Stimulated activated CD4-positive, alpha-beta T cell treated with anti-CD3 and anti-CD28 coated beads, Interleukin-12 subunit alpha, Interleukin-12 subunit beta, amount 100 ng/mL, for 4 hours (primary cell): ENCODE measurements at places on chromosomes 12 and 14.

DNA sequence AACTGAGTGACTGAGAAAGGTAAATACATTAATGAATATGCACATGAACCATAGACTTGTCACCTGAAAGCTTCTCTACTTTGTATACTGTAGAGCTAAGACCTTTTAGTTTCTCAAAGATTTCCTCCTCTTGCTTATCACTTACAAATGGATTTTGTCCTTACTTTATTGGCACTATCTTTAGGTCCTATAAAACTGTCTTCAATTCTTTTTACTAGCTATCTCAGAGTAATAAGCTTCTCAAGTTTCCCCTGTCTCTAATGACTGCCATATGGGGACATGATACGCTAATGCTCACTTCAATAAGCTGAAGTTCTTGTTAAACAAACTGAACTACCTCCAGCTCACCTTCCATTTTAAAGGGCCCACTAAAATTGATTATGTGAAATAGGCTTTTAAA is 468.2 kb upstream of the CCDC196 start:
- no peak for DNase-seq

- no peak for DNase-seq
Measured at GRCh38 chr12:65611396-65611795, 212.9 kb upstream of the HMGA2 start.

DNA sequence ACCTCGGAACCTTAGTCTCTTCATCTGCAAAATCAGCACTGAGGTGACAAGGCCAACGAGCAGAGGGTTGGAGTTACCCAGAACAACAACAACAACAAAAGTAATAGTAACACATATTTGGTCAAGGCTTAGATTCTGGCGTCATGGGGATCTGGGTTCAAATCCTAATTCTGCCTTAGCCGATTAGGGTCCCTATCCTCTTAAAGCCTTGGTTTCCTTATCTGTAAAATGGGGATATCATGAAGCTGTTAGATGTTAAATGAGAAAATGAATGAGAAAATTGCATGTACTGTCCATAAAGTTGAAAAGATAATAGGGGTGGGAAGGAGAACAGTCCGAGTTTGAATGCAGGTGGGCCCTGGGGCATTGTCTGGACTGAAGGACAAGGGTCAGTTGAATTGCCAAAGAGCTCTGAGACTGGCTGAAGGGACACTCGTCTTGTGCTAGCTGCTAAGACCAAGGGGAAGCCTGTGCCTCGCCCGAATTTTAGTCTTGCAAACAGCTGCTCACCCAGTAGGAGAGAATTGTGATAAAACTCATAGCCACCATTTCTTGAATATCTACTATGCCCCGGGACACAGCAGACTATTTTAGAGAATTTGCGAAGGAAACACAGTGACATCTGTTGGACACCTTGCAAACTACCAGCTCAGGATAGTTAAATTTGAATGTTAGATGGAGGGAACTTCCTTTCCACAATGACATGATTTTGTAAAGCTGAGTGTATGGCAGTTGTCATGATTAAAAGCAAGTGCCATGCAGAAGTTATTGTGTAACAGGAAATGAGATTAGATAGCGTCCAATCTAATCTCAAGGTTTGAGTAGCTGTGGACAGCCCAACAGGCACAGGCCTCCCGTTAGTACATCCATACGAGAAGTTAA is 6.8 kb upstream of the HNF1A start:
- DNase-seq: no peak

GRCh38 chr12:110379631-110380030 is 23.9 kb downstream of the ANAPC7 start:
- no peak for DNase-seq

DNA sequence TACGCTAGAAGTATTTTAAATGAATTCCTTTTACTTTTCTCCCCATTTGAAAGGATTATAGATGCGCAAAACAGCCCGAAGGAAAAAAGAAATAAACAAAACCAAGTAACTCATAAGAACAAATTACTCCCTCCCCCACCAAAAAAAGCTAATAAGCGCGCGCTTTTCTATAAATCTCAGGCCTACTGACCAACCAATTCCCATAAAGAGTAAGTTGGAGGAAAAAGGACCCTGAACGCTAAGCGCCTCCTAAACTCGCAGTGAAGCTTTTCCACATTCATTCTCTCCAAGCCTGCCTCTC is 588 bp downstream of the MBIP start:
- DNase-seq: no peak

DNA sequence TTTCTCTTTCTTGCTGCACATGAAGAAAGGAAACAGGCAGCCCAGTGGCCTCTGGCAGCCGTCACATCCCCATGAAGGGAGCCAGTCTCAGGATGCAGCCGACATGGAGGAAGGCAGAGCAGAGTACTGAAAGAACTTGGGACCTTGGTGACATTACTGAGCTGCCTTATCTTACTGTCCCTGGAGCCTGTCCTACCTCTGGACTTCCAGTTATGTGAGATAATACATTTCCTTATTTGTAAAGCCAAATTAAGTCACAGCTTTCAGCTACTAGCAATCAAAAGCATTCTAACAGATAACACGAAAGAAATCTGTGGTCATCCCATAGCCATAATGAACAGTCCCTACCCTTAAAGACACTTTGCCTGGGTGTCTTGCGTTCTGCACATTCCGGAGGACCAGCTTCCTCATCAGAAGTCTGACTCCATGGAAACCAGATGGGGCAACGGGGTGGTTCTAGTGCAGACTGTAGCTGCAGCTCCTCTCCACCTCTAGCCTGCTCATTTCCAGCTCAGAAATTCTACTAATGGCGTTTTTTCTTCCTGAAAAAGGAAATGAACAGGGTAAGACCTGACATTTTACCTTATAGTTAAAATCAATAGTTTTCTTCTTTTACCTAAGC is 7.8 kb upstream of the EGLN3 start:
- no peak for DNase-seq

DNA sequence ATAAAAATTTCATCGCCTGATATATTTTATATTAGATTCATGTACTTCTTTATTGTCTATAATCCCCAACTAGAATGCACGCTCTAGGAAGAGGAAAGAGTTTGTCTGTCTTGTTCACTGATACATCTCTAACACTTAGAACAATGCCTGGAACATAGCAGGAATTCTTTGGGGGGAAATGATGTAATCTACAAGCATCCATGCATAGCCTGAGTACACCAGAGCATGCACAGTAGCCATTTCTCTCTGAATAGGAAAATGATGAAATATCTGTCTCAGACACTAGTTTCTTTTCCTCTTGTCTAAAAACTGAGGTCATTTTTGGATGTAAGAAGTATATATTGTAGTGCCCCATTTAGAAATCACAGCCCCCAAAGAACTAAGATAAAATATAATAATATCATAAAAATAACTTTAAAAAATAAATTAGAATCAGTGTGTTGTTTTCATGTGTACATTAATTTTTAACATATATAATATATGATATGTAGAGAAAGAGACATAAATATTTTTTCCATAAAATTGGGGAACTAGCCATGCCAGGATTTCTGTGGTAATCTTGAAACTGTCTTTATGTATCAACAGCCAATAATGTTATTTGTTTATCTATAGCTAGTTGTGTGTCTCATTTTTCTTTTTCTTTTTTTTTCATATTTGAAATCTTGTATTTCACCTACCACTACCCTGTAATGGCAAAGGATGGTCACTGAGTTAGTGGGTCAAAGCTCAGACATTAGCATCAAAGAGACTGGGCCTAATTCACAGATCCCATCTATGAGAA is 155.6 kb upstream of the TMCC3 start:
- no peak for DNase-seq

GRCh38 chr12:52059582-52060497 is 8.6 kb downstream of the NR4A1 start:
- no peak for DNase-seq

DNA sequence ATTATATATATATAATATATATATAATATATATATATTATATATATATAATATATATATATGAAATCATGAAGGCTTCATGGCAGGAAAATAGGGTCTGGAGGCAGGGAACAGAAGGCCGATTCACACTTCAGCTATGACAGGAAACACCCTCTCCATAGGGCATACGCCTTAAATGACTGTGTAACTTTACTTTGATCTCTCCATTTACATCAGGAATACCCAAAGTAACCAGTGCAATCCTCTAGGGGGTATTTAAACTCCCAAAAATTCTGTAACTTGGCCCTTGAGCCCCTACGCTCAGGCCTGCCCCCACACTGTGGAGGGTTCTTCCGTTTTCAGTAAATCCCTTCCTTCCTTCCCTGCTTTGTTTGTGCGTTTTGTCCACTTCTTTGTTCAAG is 40.4 kb upstream of the PPP2R5C start:
- DNase-seq: no peak

DNA sequence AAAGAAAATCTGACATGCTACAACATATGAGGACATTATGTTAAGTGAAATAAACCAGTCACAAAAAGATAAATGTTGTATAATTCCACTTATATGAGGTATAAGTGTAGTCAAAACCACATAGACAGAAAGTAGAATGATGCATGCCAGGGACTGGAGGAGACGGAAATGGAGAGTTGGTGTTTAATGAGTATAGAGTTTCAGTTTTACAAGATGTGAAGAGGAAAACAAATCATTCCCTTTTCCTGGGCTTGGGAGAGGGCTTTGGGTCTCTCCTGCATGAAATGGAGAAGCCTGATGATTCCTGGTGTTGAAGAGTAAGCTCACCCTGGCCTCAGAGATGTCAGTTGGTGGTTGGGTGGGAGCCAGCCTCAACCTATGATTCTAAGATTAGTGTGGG is 158.4 kb upstream of the PLXNC1 start:
- DNase-seq: no peak

GRCh38 chr12:71566655-71567054 is 97.0 kb downstream of the ZFC3H1 start:
- no peak for DNase-seq

- no peak for DNase-seq
Measured at GRCh38 chr12:4320497-4320852, 538 bp upstream of the TIGAR start.

DNA sequence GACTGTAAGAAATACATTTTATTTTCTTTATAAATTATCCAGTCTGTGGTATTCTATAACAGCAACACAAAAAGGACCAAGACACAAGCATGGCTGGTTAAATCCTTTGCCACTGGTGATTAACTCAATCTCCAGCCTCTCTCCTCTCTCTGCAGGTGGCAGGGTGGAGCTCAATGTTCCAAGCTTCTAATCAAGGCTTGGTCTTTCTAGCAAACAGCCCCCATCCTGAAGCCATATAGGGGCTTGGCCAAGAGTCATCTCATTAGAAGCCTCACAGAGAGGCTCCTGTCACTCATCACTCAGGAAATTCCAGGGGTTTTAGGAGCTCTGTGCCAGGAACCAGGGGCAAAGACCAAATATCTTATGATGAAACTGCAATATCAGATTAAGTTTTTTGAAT is 12.0 kb downstream of the C12orf75 start:
- no peak for DNase-seq

GRCh38 chr14:105455766-105456660 is 18.6 kb upstream of the CRIP2 start:
- DNase-seq: no peak

DNA sequence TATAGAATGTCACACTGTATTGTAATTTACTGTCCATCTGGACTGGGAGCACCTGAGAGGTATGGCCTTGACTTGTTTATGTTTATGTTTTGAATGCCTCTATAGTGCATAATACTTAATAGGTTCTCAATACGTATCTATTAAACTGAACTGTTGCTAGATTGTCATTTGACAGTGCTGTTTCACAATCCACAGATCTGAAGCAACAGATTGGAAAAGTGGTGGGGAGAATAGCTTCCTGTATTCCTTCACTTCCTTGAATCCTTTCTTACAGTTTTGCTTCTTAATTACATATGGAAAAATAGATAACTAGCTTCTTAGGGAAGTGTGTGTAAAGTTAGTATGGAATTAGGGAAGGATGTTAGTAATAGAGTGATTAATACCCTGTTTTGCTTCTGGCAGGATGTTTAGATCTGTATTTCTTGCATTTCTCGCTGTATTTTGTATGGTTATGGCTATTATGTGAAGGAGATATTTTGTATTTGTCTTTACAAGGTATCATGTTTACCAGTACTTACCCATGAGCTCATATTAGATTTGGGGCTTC is 4.5 kb downstream of the CNOT2 start:
- DNase-seq: no peak

DNA sequence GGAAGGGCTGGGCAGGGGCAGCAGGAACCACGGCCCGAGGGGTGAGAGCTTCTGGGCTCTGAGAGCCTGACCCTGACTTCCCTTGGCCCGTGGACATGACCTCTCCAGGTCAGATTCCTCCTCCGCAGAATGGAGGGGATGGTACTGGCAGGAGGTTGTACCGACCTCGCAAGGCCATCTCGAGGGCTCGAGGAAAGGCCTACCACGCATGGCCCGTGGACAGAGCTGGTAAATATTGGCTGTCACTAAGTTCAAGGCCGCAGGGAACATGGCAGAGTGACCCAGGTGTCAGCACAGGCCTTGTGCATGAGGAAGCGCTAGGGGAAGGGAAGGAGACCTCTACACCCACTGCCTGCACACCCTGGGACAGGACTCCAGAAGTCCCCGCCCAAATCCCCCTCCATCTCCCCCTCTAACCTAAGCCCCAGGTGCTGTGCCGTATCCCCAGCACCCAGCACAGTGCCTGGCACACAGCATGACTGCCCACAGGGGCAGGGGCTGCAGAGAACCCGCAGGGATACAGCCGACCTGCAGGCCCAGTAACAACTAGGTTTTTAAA is 54.9 kb upstream of the PPP2R5C start:
- DNase-seq: no peak

DNA sequence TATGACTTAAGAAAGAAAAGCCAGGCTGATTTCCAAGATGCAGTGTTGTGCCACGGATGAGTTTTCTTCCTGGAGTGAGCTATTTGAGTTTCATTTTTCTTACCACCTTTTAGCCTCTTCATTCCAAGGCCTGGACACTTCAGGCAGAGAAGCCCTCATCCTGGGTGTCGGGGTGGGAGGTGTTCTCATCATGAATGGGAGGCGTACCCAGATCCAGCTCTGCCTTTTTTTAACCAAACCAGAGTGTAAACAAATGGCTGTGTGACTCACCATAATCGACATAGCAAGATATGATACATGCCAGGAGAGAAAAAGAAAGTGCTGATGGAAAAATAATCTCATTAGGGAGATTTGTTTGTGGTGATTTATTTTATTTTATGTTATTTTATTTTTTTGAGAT is 79.9 kb downstream of the ARF6 start:
- DNase-seq: no peak

DNA sequence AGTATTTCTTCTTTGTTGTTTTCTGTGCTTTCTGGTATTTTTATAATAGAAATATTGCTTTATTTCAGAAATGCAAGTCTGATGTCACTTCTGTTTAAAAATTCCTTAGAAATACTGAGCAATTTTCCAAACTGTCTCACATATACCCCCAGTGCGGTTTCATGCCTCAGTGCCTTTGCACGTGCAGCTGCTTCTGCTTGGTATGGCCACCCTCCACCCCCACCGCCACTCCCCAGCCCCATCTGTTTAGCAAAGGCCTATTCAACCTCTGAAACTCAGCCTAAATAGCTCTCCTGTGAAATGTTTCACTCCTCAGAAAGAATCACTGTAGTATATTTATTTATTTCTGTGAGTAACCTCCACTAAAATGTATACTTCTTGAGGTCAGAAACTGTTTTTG is 52.3 kb downstream of the PPM1H start:
- DNase-seq: no peak

GRCh38 chr12:62576503-62576902 is 109.9 kb downstream of the MON2 start:
- DNase-seq: no peak
